ENCODE measurements at places on chromosomes 12 and 14.
A peak's percentile ranks its signal among the peaks of the same experiment; 100 is the strongest.

GRCh38 chr14:60862283-60862682 is 118.6 kb downstream of the TRMT5 start:
- DNase-seq, result no peak

GRCh38 chr12:70982991-70983390 is 62.5 kb upstream of the PTPRR start:
- DNase-seq, result no peak

DNA sequence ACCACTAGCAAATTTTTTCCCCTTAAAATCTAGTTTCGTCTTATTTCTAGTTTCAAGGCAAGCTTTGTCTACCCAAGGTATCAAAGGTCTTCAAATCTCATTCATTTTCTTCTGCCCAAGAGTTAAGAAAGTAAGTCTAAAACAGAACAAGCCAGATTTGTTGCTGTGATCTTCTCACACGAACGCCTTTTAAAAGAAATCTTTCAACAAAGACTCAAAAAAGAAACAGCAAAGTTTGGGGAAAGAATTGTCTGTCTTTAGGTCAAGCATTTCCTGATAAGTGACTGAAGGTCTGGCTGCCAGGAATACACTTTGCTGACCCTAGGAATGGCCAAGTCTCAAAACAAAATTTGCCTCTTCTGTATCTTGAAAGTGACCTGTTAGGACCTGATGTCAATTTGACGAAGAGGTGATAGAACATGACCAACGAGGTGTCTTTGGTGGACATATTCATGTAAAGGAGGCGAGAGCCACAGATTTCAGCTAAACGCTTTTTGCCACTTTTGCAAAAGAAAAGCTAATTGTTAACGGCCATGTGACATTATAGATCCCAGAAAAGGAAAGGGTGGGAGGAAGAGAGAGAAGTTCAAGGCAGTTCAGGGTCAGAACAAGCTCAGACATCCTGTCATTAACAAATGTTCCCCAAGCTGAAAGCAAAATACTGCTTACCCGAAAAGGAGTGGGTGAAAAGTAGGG is 1.7 kb downstream of the CDK17 start:
- DNase-seq, result no peak

DNA sequence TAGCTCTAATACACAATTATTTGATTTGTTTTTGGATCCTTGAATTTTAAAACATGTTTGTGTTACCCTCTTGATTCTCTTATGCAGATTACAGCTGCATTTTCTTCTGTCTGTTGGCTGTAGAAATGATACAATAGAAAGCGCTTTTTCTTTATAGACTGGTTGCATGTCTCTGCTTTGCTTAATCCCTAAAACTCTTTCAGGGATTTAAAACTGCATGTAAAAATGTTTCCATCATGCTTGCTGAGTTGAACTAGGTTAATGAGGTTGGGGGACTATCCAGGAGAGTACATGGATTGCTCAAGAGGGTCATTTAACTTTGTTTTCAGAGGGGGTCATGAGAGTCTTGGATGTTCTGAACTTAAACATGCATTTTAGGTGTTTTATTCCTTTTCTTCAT is 166.4 kb upstream of the IFNG-AS1 start:
- DNase-seq, result no peak

GRCh38 chr14:77140359-77141213 is 1.0 kb downstream of the ZDHHC22 start:
- DNase-seq, result no peak

DNA sequence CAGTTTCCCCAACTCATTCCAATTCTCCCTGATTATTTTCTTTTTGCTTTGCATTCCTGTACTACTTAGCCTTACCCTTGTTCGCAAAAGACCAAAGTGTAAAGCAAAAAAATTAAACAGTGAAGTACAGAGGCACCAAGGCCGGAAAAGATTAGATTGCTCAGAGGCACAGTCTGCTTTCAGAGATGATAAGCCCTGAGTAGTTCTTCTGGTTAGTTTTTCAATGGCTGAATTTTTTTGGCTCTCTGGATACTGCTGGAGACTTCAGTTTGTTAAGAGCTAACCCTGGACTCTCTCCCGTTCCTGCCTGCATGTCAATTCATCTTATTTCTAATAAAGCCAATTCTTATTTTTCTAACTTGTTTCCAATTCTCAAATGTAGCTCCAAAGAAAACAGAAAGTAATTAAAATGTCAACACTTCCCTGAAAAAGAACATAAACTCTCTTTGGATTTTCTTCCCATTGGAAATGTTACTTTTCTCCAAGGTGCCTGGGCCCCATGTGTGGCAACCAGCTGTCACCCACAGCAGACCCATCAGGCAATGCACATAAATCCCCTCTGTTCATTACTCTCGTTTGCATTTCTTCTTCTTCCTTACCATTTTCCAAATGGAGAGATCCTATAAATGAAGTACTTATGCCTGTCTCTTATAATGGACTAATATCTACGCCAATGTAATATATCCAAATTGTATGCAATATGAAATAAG is 142.8 kb downstream of the BTG1 start:
- no peak for DNase-seq

DNA sequence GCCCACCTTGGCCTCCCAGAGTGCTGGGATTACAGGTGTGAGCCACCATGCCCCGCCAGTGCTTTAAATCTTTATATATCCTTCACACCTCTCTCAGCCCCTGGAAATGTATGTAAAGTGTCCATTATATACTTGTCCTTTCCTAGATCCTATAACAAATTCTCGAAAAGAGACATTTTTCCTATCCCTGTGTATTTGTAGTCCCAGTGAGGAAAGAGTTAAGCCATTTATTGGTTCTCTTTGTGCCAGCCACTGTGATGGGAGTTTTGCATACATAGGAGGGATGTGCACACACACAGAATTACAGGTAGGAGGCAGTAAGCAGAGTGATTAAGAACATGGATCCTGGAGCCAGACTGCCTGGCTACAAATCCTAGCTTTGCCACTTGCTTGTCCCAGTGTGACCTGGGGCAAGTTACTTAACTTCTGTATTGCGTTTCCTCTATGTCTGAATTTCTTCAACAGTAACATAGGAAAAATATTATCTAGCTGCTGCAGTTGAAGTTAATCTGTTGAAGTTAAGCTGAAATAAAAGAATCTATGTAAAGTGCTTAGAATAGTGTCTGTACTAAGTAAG is 2.1 kb upstream of the RABGGTA start:
- DNase-seq, result no peak

DNA sequence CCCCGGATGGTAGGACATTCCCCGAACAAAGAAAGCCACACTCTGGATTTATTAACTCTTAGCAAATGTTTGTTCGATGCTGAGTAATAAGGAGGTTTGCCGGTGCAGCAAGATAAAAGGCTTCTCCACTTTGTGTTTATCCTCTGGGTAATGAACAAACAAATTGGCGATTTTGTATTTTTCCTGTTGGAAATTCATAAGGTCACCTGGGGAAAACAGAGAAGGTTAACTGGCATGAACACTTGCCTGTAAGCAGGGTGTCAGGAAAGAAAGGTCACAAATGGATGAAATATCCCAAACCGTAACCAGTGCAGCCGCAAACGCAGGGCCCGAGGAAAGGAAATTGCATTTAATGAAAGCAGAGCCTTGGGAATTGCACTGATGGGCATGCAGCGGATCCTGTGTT is 132.8 kb downstream of the RMST start:
- DNase-seq, result no peak

DNA sequence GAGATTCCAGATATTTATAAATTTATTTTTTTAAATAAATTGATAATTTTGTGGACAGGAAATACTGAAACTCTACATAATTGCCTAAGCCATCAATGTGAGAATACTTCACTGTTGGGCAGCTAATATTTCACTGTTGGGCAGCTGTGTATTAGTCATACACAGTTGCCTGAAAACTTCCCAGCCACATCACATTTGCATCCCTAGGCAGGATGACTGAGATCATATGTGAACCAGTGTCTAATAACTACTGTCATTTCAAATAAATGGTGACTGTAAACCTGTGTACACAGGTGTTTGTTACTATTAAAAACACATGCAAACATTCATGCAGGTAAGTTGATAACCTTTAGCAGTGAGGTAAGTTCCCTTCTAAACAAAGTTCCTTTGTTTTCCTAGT is 43.9 kb downstream of the TMTC3 start:
- no peak for DNase-seq

GRCh38 chr14:69242311-69243224 is 17.4 kb upstream of the GALNT16 start:
- DNase-seq, result peak; percentile 64

GRCh38 chr12:85807730-85808129 is 28.5 kb downstream of the RASSF9 start:
- DNase-seq, result no peak

DNA sequence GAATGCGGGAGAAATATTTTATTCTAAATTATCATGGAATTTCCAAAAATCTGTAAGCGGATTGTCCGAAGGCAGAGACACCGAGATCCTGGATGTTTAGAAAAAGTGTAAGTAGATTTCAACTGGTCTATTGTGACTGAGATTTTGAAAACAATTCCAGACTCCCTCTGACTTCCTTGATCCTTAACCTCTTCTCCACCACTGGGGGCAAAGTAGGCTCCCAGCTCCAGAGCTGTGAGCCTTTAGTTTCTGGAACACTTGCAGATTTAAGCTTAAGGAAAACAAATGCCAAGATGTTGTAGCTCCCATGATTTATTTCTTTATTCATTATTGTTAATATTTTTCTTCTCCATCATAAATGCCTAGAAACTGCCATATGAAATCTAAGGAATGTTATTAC is 1320.5 kb upstream of the SEL1L start:
- no peak for DNase-seq

- peak; percentile 9 for DNase-seq
Measured at GRCh38 chr12:66636771-66637170, 42.1 kb downstream of the GRIP1 start.

DNA sequence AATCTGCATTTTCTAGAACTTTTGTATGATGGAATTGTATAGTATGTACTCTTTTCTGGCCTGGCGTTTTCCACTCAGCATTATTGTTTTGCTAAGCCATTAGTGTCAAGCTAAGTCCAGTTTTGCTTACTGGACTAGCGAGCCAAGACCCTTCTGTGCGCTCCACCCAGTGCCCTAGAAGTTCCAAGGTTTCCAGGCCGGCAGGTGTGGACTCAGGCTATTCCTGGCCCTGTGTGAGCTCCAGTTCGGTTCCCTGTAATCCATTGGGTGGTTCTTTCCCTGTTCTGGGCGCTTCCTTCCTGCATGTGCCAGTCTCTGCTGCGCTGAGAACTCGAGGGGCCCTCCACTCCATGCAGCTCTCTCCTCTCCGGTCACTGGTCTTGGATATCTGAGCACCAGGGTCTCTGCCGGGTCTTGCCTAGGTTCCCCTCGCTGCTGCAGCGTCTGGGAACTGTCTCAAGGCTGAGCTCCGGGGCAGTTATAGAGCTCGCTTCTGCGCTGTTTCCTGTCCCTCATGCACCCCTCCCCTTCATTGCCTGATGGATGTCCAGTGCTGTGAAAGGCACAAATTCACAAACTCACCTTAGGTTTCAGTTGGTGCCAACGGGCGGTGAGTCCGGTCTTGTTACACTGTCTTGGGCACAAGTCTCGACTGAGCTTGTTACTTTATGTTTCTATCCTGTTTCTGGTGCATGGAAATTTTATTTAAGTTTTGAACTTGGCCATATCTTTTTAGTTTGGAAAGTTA is 100.8 kb downstream of the ADGRD1 start:
- no peak for DNase-seq

DNA sequence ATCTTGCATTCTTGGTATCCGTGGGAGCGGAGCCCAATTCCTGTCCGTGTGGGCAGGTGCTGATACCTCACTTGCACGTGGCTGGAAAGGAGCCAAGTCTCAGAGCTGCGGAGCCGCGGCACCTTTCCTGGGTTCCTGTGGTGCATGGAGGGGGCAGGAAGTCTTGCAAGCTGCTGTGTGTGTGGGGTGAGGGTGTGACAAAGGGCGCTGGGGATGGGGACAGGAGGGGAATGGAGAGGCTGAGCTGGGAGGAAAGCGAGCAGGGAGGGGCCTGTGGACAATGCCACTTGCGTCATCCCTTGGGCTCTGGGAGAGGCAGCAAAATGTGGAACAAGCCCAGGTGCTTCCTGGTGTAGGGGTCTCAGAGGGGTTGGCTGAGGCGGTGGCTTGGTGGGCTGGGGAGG is 86.7 kb downstream of the CALM1 start:
- DNase-seq, result no peak

- no peak for DNase-seq
Measured at GRCh38 chr14:22901799-22902198, 17.1 kb downstream of the RBM23 start.

DNA sequence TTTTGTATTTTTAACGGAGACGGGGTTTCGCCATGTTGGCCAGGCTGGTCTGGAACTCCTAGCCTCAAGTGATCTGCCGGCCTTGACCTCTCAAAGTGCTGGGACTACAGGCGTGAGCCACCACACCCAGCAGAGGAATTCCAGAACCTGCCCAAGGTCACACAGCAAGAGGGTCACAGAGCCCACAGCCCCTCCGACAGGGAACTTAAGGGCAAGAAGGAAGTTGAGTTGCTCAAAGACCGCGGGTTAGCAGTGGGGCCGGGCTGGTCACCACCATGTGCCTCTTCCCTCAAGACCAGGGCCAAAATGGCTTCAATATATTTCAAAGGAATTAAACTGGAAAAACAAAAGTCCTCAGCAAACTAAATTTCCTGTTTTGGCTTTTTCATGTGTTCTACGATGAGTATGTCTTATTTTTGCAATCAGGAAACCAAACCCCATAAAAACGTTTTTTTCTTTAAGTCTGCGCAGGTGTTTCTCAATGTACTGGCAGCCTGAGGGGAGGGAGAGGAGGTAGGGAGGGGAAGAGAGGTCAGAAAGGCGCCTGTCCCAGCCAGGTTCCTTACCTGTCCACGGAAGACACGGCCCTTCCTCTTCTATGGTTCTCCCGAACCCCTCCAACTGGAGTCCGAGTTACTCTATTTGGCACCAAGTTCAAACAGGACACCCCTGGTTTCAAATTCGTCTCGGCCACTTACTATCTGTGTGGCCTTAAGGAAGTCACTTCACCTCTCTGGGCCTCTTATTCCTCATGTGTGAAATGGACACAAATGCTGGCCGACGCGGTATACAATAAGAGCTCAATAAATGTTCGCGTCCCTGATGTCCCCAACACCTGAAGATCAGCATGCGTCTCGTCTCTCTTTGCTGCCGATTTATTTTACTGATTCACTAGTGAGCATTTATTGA is 778 bp downstream of the SLC8B1 start:
- DNase-seq, result no peak

DNA sequence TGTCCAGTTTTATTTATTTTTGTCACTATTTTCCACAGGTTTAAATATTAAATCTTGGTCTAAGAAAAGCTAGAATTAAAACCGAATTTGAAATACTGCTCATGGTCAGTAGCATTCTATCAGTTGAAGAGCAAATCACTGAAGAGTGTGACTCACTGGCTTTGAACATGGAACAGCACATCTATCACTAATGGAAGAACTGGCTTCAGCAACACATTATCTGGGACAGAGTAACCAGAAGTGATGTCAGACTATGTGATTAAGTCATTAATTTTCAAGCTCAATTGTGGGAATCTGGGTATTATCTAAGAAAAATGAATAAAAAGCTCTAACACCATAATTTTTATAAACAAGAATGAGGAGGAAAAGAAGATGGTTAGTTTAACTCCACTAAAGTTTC is 527.5 kb downstream of the TMTC2 start:
- no peak for DNase-seq

Data from nephron progenitor cell (in vitro differentiated cells).